ENCODE measurements at places on chromosomes 16 and 17.

DNA sequence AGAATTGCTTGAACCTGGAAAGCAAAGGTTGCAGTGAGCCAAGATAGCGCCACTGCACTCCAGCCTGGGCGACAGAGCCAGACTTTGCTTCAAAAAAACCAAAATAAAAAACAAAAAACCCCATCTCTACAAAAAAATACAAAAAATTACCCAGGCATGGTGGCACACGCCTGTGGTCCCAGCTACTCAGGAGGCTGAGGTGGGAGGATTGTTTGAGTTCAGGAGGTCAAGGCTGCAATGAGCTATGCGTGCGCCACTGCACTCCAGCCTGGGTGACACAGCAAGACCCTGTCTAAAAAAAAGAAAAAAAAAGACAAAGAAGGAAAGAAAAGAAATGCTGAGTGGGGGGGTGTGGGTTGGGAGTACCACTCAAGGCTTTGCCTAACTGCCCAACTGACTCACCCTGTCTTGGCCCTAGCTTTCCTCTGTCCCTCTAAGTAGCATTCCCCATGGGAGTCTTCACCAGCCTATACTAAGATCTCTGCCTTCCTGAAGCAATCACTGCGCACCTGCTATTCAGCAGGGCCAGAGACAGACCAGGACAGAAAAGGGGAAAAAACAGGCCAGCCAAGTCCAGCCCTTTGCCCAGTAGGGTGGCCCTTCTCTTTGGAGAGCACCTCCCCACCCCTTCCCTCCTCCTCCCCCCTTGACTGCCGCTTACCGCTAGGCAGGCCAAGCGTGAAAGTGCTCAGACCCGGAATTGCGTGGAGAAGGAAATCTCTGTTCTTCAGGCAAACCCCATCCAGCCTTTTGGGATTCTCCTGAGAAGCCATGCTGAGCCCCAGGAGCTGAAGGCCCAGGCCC lies 45.8 kb downstream of the RTN4RL1 start:
- no peak for DNase-seq

DNA sequence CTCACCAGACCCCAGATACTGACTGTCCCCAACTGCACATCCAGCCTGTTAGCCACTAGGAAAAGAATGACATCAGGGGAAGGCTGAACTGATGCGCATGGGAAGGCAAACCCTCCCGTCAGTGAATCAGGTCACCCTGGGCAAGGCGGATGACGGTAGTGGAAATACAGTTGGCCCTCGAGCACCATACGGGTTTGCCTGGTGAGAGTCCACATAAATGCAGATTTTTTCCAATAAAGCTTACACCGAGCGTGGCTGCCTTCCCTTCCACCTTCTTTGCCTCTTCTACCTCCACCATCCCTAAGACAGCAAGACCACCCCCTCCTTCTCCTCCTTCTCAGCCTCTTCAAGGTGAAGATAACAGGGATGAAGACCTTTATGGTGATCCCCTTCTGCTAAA lies 236.1 kb upstream of the TNRC6C start:
- peak; percentile 20 for DNase-seq

GRCh38 chr17:72150632-72151460 lies 30.0 kb downstream of the SOX9 start:
- DNase-seq: no peak

GRCh38 chr17:13931800-13932460 lies 137.4 kb upstream of the COX10 start:
- DNase-seq: no peak

- no peak for DNase-seq
Observed at GRCh38 chr17:55233840-55234239, 30.9 kb upstream of the HLF start.

- peak; percentile 85 for DNase-seq
Observed at GRCh38 chr17:83175822-83176622, 96.6 kb downstream of the METRNL start.

DNA sequence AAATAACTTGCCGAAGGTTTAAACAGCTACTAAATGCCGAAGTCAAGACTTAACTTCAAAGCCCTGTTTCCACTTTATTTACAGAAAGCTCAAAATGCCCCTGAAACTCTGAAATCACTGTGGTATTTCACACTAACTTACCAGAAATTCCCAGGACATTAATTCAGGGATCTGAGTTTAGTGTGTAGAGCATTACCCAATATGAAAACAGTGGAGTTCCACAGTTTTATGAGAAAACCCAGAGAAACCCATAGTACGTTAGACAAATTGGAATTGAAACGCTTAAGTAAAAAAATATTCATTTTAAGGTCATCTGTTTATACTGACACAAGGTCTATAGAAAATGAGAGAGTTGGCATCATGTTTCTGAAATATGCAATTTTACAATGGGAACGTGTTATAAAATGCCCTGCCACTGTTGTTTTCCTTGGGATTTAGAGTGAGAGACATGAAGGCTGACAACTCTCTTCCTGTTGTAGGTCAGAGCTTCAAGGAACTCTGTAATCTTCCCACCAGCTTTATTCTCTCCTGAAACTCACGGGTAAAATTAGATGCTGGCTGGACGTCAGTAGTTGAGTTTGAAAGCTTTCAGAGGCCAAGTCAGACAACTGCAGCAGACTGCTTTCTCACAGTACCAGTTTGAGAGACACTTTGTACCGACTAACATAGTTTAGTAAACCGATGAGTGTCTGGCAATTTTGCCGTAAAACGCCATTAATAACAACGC lies 139.4 kb upstream of the TBX2 start:
- DNase-seq: no peak

DNA sequence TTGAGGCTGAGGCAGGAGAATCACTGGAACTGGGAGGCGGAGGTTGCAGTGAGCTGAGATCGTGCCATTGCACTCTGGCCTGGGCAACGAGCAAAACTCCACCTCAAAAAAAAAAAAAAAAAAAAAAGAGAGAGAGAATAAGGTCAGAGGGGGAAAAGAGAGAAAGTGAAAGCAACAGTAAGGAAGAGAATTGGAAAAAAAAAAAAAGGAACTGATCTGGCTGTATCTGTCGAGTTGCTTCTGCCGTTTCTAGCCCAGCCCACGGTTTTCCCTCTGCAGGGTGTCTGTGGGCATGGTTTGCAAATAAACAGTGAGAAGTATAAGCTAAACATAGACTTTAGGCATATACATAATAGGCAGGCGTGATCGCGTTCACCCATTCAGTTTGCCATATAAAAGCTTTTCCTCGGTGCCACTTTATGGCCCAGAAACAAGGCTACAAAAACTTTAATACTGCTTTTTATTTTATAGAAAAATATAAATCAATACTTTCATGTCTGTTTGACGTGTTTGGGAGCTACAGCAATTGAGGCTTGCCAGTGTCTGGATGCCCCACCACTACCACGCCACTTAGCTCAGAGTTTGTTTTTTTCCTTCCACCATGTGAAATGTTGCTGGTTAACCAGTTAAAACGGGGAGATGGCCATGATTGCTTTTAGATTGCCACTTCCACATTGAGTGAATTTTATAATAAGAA lies 436.7 kb downstream of the MAF start:
- no peak for DNase-seq

- no peak for DNase-seq
Observed at GRCh38 chr17:393806-394717, 41.5 kb upstream of the RPH3AL start.

DNA sequence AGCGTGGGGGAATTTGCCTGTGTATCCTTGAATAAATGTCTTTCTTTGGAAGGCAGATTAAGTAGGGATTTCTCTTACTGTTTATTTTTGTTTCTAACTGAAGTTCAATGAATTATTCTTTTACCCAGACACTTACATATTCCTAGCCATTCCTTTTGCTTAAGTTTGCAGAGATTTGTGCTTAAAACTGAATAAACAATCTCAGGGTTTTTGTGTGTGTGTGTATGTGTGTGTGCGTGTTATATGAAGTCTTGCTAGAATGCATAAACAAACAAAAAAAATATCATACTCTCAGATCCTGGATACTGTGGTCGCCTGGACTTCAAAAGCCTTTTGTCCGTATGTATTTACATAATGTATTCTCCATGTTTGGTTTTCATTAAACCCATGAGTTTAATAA lies 672.8 kb downstream of the MAF start:
- no peak for DNase-seq
